Activated CD4-positive, alpha-beta T cell treated with anti-CD3 and anti-CD28 coated beads for 4 hours (primary cell): ENCODE measurements at places on chromosomes 1 and 21.
A peak's percentile ranks its signal among the peaks of the same experiment; 100 is the strongest.

DNA sequence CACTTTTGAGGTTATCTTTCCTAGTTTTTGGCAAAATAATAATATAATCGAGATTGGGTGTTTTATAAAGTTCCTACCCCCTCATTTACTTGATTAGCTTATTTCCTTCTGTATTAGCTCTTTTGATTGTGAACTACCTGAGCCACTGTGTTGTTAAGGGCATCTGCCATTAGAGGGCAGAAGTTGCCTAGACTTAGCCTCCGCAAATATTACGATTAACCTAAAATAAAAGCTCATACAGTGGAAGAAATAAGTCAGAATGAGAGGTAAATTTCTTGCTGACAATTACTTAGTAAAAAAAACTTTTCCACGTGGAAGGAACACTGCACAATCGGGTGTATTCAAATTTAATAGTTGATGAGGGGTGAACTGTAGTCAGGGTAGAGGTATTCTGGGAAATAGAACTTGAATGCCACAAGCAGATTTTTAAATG is 2.3 kb downstream of the H3-3A start:
- peak; percentile 47 for DNase-seq

GRCh38 chr1:242199776-242200458 is 201.0 kb upstream of the MAP1LC3C start:
- no peak for DNase-seq

DNA sequence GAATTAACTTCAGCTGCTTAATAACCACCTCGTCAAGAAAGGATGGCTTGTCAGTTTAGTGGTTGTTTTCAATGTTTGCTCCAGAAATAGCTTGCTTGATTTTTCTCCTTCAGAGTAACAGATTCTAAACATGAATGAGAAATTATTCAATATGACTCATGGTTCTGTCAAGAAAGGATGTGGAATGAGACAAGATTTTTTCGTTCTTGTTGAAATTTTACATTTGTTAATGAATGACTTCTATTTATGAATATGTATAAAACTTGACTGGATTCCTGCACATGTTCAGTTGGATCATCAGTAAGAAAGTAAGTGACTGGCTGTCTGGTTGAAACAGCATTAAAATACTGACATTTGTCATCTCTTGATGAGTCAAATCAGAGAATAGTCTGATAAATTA is 38.3 kb downstream of the IFI44 start:
- DNase-seq: no peak

DNA sequence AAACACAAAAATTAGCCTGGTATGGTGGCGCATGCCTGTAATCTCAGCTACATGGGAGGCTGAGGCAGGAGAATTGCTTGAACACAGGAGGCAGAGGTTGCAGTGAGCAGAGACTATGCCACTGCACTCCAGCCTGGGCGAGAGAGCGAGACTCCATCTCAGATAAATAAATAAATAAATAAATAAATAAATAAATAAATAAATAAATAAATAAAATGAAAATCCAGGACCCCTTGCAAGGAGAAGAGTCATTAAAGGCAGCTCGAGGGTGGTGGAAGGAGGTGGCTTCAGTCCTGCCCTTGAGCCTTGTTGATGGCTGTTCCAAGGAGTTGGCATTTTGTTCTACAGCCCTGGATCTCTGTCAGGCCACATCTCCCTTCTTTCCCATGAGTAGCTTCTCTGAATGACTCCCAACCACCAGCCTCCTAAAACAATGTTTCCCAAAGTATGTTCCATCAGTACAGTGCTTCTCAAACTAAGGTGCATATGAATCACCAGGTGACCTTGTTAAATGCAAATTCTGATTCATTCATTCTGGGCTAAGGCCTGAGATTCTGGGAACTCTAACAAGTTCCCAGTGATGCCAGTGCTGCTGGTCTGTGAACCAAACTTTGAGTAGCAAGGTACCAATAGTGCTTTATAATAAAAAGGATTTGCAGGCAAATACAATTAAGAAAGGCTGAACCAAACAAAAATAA is 99.0 kb downstream of the KCNN3 start:
- DNase-seq: no peak

- DNase-seq: no peak
Measured at GRCh38 chr1:241306125-241306790, 50.7 kb downstream of the RGS7 start.

GRCh38 chr1:110185181-110185580 is 24.9 kb upstream of the KCNC4 start:
- no peak for DNase-seq

DNA sequence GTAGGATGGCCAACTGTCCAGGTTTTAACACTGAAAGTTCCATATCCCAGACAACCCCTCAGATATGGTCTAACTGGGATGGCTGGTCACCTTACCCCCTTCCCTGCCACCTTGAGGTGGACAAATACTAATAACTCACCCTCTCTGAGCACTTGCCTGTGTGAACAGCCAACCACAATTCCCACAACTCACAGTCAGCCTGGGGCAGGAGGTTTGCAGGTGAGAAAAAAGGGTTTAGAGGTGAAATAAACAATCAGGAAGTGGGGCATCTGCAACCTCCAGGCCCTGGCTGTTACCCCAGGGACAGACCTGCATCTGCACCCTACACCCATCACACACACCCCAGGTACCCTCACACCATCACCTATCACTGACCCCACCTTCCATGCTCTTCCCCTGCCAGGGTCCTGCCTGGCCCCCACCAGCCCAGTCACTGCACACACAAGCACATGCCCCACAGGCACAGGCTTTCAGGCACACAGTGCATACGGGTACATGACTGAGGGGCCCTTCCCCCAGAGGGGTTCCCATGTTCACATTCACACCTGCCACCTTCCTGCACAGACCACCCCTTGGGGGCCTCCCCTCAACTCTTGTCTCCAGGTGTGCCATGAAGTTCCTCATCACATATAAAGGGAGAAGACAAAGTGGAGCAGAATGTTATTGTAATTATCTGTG is 679.5 kb downstream of the MATN1 start:
- DNase-seq: no peak

DNA sequence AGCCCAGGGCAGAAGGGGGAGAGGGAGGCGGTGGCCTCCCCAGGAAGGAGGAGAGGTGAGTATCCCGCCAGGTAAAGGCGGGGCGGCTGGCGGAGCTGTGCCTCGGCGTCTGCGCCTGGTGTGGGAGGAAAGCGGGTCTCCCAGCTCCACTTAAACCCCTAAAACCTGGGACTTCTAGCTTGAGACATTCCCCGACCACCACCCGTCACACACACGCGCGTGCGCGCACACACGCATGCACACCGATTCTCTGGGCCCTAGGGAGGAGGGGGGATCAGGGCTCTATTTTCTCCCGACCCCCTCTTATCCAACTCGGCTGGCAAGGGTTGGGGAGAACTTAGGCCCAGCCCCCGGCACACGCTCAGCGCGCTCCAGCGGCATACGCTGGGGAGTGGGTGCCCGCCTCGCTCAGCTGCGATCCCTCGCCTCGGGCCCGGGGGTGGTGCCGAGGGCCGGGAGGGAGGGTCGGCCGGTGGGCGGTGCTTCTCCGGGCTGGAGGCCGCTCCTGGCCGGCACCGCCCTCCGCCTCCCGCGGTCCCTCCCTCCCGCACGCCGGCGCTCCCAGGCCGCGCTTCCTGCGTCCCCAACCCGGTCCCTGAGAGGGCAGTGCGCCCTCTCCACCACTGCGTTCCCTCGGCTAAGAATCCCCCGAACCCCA is at the start of gene TMEM51:
TSS of gene TMEM51 (plus strand) at position 564 of the 658 bp plus-strand sequence. CDS start 61,341 bp downstream, outside the sequence.
- DNase-seq: no peak

GRCh38 chr1:107232426-107232825 is 91.6 kb downstream of the NTNG1 start:
- no peak for DNase-seq
